AG04450 (cell line): ENCODE measurements at places on chromosomes 12 and 14.

DNA sequence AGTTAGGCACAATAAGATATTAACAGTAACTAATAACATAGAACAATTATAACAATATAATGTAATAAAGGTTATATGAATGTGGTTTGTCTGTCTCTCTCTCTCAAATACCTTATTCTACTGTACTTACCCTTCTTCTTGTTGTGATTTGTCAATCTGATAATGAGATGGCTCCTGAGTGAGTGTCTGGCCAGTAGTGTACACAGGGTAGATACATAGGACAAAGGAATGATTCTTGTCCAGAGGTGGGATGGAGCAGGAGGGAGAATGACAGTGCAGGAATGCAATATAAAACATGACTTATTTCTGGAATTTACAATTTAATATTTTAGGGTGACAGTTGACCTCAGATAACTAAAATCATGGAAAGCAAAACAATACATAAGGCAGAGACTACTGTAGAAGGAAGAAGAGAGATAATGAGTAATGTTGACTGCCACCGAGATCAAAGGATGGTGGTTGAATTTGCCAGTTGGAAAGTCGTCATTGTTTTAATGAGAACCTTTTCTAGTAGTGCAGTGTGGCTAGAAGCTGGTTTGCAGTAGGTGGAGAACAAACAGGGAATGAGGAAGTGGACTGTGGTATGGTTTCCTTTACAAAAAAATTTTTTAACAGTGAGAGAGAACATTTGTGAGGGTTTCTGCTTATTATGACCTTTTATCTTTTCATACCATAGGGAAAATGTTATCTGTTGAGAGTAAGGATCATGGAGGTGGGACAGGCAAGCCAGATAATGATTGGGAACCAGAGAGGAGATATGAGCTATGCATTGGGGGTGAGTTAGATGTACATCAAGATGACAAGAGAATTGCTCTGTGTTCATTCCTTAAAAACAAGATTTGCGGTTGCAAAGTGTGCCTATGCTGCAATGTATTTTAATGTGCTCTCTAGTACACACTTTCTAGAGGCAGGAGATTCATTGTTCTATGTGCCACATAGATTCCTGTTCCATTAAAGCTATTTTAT is 458.3 kb downstream of the BTG1 start:
- no peak for DNase-seq

- no peak for DNase-seq
Observed at GRCh38 chr14:105117710-105118385, 50.7 kb downstream of the JAG2 start.

GRCh38 chr12:26654623-26655022 is 178.4 kb downstream of the ITPR2 start:
- no peak for DNase-seq

DNA sequence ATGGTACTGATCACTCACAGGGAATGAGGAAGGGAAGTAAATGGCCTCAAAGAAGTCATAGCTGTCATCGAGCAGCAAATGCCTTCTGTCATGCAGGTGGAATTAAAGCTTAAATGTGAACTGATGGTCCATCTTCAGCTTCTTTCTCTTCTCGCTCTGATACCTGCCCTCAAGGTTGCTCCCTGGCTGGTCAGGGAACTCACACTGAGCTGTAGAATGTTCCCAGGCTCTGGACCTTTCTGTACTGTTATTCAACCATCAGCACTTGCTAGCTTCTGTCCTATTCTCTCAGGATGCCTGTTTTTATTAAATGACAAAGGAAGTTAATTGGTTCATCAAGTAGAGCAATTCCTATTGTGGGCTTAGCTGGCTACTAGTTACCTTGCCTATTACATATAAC is 463.8 kb downstream of the APAF1 start:
- no peak for DNase-seq

GRCh38 chr14:38900887-38901286 is 202.1 kb downstream of the SEC23A start:
- DNase-seq: no peak

GRCh38 chr14:51147183-51147582 is 52.3 kb upstream of the TRIM9 start:
- DNase-seq: no peak

GRCh38 chr12:70571705-70572268 is 65.4 kb downstream of the PTPRB start:
- no peak for DNase-seq

DNA sequence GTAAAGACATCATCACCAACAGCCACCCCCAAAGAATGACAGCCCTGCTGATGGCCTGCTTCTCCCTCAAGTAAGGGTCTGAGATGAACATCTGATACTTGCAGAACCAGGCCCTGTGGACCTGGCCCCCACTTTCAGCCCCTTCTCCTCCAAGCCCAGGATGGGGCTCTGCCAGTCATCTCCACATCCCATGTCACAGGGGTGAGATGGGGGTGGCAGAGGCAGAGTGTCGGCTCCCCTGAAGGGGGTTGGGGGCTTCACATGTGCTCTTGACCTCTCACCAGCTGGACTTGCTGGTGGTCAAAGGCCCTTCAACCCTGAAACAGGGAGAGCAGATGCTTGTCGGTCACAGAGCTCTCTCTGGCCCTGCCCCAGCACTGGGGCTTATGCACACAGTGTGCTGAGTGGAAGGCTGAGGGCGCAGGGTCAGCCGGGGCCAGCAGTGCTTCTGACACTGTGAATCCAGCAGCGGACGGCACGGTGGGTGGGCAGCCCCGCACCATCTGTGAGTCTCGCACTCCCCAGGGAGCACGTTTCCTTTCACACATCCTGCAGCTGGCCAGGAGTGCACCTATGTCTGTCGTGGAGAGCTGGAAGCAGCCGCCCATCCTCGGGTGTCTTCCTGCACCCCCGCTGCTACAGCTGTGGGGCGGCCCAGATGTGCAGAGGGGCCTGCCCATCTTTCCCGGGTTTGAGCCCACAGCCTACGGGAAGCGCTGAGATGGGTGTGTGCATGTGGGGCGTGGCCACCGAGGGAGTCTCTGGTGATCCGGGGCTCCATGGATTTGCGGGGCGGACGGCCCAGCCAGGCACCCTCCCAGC is 94.3 kb downstream of the ADGRD1 start:
- no peak for DNase-seq

DNA sequence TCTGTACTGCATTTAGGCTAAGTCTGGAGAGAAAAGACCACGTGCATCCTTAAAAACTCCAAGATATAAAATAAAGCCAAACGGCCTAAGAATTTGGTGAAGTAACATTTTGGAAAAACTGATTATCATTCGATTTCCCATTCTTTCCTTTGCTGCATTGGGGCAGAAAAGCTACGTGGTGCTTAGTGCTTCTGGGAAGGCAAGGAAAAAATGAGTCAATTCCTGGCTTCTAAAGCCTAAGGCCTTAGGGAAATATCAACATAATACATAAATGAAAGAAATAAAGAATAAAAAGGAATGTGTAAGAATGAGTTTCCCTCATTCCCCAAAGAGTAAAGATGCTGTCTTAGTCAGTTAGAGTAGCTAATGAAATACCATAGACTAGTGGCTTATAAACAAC is 520.5 kb downstream of the GLT1D1 start:
- no peak for DNase-seq

DNA sequence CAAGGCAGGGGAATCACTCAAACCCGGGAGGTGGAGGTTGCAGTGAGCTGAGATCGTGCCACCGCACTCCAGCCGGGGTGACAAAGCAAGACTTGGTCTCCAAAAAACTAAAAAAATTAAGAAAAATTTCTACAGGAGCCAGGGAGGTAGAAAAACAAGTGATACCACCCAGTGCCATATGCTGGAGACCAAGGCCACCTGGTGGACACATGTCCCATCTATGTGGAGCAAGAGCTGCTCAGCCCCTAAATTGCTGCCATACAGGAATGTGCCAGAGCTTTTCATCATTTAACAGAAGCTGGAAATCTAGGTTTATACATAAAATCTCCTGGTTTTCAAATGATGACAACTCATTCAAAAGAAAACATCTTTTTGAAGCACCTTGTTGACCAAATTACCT is 61.4 kb upstream of the ELK3 start:
- no peak for DNase-seq

DNA sequence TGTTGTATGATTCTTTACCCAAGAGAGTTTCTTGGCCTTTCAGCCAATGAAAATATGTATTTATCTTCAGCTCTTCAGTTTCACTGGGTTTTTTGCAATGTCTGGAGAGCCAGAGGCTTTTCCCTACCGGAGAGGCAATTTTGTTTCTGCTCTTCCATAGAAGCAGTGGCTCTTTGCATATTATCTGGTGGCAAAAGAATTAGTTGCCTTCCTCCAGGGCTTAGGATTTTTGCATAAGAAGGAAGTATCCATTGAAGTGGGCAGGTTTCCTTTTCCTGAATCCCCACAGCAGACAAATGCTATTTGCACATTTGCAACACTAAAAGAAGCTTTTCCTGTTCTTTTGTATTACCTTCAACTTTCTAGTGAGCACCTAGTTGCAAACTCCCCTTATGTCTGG is 75.2 kb downstream of the NTS start:
- DNase-seq: no peak

DNA sequence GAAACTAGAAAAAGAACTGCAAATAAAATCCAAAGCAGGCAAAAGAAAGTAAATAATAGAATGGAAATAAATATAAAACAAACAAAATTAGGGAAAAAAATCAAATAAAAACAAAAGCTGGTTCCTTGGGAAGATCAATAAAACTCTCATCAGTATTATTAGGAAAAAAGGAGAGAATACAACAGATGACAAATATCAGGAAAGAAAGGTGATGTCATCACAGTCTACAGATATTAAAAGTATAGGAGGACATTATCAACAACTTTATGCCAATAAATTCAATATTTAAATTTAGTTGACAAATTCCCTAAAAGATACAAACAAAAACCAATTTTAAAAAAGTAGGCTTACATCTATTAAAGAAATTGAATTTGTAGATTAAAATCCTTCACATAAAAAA is 107.4 kb upstream of the FOXN3 start:
- no peak for DNase-seq

DNA sequence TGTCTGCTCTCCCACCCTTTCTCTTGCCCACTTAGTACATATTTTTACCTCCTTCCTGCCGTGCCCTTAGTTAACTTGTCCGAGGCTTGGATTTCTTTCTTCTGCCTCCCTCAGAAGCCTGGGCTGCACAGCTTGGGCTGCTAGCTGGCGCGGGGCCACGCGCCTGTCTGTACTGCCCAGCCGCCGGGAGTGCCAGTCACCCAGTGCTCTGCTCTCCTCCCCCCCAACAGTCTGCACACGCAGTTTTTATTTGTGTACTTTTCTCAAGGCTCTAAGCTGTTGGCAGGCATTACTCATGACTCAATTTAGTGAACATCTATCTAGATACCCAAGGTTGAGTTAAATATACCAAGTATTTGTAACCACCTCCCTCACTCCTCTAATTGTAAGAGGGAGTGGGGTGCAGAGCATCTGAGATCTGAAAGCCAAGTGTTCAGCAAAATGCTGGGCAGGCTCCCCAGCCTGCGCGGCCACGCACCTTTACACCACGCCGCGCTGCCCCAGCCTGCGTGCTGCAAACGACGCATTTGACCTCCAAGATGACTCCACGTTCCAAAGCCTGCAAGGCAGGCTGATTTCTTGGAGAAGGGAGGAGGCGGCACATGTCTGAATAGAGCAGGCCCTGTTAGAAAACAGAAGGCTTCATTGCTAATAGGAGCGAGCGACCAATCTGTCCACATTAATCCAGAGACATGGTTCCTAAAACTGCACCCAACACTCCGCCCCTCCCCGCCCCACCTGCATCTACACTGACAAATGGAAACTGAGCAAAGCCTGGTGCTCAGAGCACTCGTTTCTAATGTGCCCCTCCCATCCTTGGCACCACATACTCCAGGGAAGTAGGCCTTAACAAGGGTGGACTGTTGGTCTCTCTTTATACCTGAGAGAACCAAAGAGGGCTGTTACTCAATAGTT is 18.2 kb upstream of the CACNA2D4 start:
- DNase-seq: peak; percentile 27

GRCh38 chr12:27460471-27460978 is 14.0 kb downstream of the SMCO2 start:
- DNase-seq: no peak

DNA sequence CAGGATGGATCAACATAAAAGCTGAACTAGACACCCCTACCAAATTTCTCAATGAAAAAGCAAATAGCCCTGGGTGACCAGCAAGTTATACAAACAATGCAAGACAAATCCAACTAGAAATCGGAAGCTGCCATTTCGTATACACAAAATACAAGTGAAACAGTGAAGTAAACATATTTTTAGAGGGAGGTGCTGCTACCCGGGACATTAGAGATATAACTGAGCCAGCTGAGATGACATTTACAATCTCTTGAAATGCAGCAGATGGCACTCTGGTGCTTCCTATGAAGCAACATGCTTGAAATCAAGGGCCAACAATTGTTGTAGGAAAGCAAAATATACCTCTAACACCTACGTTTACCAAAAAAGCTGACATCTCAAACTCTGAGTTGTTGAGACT is 25.5 kb downstream of the BDKRB1 start:
- DNase-seq: no peak

DNA sequence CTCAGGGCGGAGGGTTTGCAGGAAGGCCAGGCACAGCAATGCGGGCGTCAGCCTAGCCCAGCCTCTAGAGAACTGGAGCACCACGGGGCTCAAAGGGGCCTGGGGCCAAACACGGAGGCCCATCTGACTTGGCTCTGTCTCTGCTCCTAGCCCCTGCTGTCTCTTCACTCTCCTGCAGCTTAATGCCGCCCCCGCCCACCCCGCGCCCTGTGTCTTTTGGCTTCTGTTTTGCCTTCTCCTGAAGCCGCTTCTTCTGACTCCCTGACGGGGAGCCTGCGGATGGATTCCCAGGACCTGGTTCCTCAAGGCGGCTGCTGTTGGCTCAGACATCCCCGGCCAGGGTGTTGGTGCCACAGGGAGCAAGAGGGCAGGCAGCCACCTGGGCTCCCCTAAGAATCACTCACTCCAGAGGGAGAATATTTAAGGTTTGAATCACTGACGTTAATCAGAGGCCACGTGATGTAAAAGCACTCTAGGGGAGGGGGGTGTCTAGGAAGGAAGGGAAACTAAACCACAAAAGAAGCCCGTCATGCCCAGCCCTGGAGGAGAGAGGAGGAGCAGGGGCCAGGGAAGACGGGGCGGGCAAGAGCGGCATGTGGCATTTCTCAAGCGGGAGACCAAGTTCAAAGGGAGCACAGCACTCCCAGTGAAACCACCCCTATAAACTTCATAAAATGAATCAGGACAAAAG is 36.9 kb upstream of the PRMT8 start:
- DNase-seq: peak; percentile 13

- no peak for DNase-seq
Observed at GRCh38 chr14:81716953-81717352, 183.3 kb upstream of the SEL1L start.
